ENCODE measurements at places on chromosomes 12 and 14. TPM values are rescaled to one million over a fixed set of nuclear protein-coding genes. Genes with fewer than 3 reads are reported as not detected.

The TMEM132C gene
- 0.44 TPM for polyA plus RNA-seq

The ST8SIA1 gene
- 1.7 TPM for polyA plus RNA-seq

The CCDC177 gene
- polyA plus RNA-seq = not detected

The VWF gene
- polyA plus RNA-seq = 226 TPM

The SRP54 gene
- 46.8 TPM for polyA plus RNA-seq

The OLR1 gene
- 18.6 TPM for polyA plus RNA-seq

The TESPA1 gene
- polyA plus RNA-seq = 2.2 TPM

- no peak for DNase-seq
- H3K4me1 ChIP-seq = no peaks in the 10 kb centered on the region
- no peaks in the 10 kb centered on the region for H3K36me3 ChIP-seq
- H3K27me3 ChIP-seq = no peaks in the 10 kb centered on the region
- no peak overlapping the region for H3K27ac ChIP-seq
- no peak overlapping the region for H3K4me3 ChIP-seq
These were observed 24.2 kb upstream of the LRRC9 start for GRCh38 chr14:59895721-59896120.

- no peaks in the 10 kb centered on the region for H3K27me3 ChIP-seq
- DNase-seq = peak; percentile 74
- peaks cover 7% of the 10 kb centered on the region for H3K4me1 ChIP-seq
- no peaks in the 10 kb centered on the region for H3K36me3 ChIP-seq
These were observed 98.3 kb downstream of the TTC7B start for GRCh38 chr14:90717916-90718315.

DNA sequence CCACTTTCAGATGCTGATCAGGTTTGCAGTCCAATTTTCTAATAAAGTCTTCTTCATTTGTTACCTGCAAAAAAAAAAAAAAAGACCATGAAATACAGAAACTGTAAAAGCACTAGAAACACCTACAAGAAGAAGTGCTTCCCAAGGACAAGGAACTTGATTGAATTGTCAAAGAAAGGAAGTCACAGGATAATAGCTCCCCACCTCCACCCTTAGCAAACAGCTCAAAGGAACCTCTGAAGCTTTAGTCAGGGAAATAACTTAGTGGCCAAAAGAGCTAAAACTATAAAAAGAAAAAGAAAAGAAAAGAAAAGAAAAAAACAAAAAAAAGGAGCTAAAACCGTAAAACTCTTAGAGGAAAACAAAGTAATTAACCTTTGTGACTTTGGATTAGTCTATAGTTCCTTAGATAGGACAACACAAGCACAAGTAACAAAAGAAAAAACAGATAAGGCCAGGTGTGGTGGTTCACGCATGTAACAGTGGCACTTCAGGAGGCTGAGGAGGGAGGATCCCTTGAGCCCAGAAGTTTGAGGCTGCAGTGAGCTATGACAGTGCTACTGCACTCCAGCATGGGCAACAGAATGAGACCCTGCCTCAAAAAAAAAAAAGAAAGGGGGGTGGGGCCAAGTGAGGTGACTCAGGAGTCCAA, 28.5 kb downstream of the ZFYVE1 start:
- no peak for DNase-seq
- no peak overlapping the region for H3K27ac ChIP-seq
- peaks cover 24% of the 10 kb centered on the region for H3K36me3 ChIP-seq
- no peaks in the 10 kb centered on the region for H3K4me1 ChIP-seq
- H3K27me3 ChIP-seq = no peaks in the 10 kb centered on the region

DNA sequence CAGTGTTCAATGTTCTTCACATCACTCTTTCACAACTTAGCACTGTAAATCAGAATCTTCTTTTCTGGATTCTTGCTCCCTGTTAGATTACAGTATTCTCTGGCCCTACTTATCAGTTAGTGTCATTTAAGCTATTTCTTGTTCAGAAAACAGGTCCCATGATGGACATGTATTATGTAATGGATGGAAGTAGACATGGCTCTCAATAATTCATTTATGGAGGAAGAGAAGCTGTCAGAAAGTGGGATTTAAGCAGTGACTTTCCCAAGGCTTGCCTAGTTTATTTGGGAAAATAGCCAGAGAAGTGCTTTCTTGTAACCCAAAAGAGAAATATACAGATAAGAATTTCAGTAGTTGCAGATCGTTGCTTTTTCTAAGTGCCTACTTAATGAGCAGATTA, 1.6 kb downstream of the ERC1 start:
- peaks cover 39% of the 10 kb centered on the region for H3K4me1 ChIP-seq
- H3K4me3 ChIP-seq = no peak overlapping the region
- peak; percentile 50 for DNase-seq
- H3K27me3 ChIP-seq = no peaks in the 10 kb centered on the region
- H3K36me3 ChIP-seq = no peaks in the 10 kb centered on the region

DNA sequence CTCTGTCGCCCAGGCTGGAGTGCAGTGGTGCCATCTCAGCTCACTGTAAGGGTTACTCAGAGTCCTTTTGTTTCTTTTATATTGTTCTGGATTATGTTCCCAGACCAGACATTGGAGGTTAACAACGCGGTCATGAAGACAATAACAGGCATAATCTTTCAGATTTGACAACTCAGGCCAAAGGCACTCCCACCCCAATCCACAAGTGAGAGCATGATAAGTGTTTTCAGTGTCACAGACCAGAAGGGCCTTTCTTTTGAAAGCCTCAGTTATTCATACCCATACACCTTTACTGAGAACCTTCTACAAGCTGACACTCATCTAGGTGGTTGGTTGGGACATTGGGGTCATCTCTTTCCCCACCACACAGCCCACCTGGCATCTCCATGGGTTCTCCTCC, 2.9 kb upstream of the TMEM63C start:
- no peaks in the 10 kb centered on the region for H3K36me3 ChIP-seq
- no peak overlapping the region for H3K27ac ChIP-seq
- no peaks in the 10 kb centered on the region for H3K4me1 ChIP-seq
- no peak overlapping the region for H3K4me3 ChIP-seq

GRCh38 chr12:28578833-28579252, 388.6 kb downstream of the CCDC91 start:
- H3K27ac ChIP-seq = no peak overlapping the region
- DNase-seq = no peak
- no peaks in the 10 kb centered on the region for H3K27me3 ChIP-seq

DNA sequence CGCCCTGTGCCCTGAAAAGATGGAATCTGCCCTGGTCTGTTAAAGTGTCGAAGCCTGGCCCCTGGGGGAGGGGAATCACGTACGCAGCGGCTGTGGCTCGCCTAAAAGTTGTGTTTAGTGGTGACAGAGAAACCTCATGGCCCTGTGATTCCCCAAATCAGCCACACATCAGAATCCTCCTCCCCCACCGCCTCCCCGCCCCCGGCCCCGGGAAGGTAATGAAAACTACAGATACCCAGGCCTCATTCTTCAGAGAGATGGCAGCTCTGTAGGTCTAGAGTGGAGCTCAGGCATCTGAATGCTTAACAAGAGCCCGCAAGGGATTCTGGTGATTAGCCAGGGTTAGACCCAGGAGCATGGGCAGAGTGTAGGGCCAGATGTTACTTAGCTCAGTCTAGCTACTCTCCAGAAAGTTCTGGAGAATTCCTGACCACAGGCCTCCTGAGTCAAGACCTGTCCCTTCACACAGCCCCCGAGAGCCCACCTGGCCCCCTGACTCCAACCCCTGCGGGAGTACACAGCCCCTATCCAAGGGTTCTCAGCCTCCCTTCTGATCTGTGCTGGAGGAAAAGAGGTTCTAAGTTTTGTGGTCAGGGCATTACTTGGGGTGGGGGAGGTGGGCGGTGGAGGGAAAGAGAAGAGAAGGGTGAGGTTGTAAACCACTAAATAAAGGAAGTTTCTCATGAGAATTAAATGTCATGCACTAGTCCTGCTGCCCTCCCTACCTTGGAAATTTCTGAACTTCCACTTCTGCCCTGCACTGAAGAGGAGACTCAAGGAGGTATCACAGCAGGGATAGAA, 114.8 kb downstream of the PLXNC1 start:
- H3K36me3 ChIP-seq = no peaks in the 10 kb centered on the region
- DNase-seq = no peak
- peak overlapping the region; percentile 55 for H3K27ac ChIP-seq
- H3K4me3 ChIP-seq = no peak overlapping the region
- H3K27me3 ChIP-seq = no peaks in the 10 kb centered on the region
- H3K4me1 ChIP-seq = peaks cover 49% of the 10 kb centered on the region

DNA sequence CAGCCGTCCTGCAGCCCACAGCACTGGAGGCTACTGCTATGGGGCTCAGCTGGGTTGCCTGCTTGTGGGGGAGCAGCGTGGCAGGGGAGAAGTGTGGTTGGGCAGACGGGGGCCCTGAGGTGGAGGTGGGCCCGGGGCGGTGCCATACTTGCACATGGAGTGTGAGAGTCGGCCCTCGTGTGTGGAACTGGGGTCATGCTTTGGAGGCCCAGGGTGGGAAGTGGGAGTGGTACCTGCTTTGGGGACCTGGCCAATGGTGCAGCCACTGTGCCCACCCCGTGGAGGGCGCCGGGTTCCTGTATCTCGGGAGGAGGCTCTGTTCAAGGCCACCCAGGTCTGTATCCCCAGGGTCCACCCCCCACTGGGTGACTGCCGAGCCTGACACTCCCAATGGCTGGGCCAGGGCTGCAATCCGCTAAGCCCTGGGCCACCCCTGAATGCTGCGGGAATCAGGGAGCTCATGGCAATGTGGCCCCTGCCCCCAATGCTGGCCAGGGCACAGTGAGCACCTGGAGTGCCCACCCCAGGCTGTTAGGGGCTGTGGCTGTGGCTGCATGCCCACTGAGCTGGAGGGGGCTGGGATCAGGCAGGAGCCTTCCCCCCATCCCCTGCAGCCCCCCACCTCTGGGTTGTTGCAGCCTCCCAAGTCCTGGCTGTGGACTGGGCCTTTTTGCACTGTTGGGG, 157.9 kb upstream of the SLC38A2 start:
- no peaks in the 10 kb centered on the region for H3K27me3 ChIP-seq
- DNase-seq = no peak
- no peaks in the 10 kb centered on the region for H3K36me3 ChIP-seq
- no peak overlapping the region for H3K27ac ChIP-seq
- H3K4me1 ChIP-seq = no peaks in the 10 kb centered on the region
